Ovary (tissue), 10 donors: ENCODE measurements at places on chromosomes 1 and 21. TPM values are rescaled to one million over a fixed set of nuclear protein-coding genes. Genes with fewer than 3 reads are reported as not detected.

TNFSF18 gene
- polyA plus RNA-seq: not detected

KDF1 gene
- not detected for polyA plus RNA-seq

PRELP gene
- 163 TPM for polyA plus RNA-seq

KCNC4 gene
- 3.2 TPM for polyA plus RNA-seq

EVA1C gene
- 46.6 TPM for polyA plus RNA-seq

SELP gene
- polyA plus RNA-seq: 19.7 TPM

CASQ1 gene
- 0.92 TPM for polyA plus RNA-seq

OR10R2 gene
- not detected for polyA plus RNA-seq

MTMR11 gene
- polyA plus RNA-seq: 33.0 TPM

CCDC30 gene
- polyA plus RNA-seq: 4.3 TPM

HTR1D gene
- polyA plus RNA-seq: 0.05 TPM

OR6N1 gene
- not detected for polyA plus RNA-seq

BEND5 gene
- polyA plus RNA-seq: 28.5 TPM

ANKRD65 gene
- 13.3 TPM for polyA plus RNA-seq

SV2A gene
- polyA plus RNA-seq: 3.2 TPM

DHX9 gene
- polyA plus RNA-seq: 98.0 TPM

CFAP141 gene
- polyA plus RNA-seq: not detected
